ENCODE measurements at places on chromosomes 4 and X.
A peak's percentile ranks its signal among the peaks of the same experiment; 100 is the strongest.

GRCh38 chr4:3368334-3368733 is 73.4 kb upstream of the HGFAC start:
- DNase-seq: no peak

GRCh38 chr4:80062527-80062926 is 10.5 kb downstream of the ANTXR2 start:
- DNase-seq: no peak

DNA sequence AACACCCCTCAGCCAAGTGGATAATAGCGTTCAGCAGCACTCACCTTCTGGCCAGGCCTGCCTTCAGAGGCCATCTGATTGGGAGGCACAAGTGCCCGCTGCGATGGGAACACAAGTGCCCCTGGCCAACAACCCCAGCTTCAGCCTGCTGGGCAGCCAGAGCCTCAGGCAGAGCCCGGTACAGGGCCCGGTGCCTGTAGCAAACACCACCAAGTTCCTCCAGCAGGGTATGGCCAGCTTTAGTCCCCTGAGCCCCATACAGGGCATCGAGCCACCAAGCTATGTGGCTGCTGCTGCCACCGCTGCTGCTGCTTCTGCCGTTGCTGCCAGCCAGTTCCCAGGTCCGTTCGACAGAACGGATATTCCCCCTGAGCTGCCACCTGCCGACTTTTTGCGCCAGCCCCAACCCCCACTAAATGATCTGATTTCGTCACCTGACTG is 55.9 kb upstream of the MTM1 start:
- no peak for DNase-seq

GRCh38 chr4:5998333-5998936 is 19.8 kb downstream of the C4orf50 start:
- peak; percentile 65 for DNase-seq

DNA sequence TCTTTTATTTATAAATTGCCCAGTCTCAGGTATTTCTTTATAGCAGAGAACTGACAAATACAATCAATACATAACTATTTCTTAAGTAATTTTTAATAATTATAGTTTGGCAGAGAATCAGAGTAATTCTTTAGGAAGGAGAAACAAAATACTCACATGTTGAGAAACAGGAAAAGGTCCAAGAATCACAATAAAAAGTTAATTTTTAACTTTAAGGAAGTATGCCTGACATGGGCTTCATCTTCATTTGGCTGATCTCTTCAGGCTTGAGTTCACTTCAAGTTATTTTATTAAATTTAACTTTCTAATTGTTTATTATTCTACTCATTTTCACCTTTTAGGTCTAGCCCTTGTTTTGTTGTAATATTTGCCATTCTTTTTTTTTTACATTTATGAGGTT is 36.1 kb upstream of the RNF150 start:
- no peak for DNase-seq
